ENCODE measurements at places on chromosomes 11 and 22.

- DNase-seq: no peak
Measured at GRCh38 chr11:110050201-110050506, 43.0 kb upstream of the ZC3H12C start.

- DNase-seq: peak; percentile 80
Measured at GRCh38 chr22:23829845-23830372, 8.9 kb downstream of the DERL3 start.

- DNase-seq: no peak
Measured at GRCh38 chr11:123159183-123159857, 35.7 kb downstream of the CLMP start.

- DNase-seq: peak; percentile 35
Measured at GRCh38 chr11:66068154-66068821, 1.8 kb upstream of the PACS1 start.

GRCh38 chr11:101180481-101180880 lies 50.9 kb upstream of the PGR start:
- DNase-seq: no peak

DNA sequence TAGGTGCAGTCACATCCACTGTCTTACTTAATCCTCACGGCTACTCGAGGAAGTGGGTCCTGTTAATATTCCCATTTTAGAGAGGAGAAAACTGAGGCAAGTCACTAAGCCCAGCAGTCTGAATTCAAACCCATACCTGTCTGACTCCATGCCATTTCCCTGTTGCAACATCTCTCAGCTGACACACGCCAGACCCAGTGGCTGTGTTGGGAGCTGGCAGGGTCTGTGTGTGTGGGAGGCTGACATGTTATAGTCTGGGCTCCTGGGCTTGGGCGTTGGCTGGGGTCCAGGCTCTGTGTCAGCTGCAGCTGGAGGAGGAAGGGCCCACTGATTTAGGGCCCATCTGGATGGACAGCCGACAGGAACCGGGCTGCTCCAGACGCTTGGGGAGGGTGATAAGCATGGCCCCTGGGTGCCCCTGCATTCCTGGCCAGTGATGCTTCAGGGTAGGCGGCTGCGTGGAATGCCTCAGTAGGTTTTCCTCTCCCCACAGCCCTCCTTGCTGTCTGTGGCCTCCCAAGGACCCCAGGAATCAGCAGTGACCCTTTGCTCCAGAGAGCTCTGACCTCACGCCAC lies 562.5 kb downstream of the MN1 start:
- DNase-seq: peak; percentile 100

- DNase-seq: peak; percentile 26
Measured at GRCh38 chr22:19892257-19892879, 37.7 kb upstream of the GNB1L start.

DNA sequence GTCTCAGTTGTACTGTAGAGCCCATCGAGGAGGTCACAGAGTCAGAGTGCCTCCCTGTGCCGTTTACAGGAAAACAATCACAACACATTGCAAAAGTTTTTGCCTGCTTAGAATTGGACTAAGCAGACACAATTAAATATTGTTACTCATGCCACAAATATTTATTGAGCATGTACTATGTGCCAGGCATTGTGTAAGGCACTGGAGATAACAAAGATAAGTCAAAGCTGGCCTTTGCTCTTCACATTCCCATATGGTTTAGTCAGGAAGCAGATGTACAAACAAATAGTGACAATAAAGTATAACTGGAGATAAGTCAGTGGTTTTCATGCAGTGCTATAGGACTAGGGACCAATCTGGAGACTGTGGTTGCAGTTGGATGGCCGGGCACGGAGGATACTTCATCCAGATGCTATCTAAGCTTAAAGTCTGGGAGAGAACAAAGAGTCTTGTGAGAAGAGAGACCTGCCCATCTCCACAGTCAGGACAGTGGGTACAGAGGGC lies 550.7 kb downstream of the INSC start:
- DNase-seq: peak; percentile 85

- peak; percentile 98 for DNase-seq
Measured at GRCh38 chr11:67033661-67034166, 10.8 kb downstream of the SYT12 start.

DNA sequence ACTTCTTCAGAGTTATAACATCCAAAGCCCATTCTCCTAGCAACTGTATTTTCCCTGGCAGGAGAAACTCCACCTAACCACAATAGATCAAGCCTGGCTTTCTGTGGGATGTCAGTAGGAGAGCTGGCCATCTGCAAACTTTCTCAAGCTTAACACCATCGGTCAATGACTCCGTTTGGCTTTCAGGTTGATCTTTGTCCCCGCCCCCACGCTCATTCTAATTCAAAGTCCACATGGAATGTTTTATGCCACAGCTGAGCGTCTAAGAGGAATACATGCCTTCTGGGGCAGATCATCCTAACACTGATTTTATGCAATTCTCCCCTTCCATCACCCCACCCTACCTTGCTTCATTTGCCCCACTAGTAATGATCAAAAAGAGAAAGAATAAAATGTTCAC lies 4.8 kb downstream of the GVQW3 start:
- DNase-seq: peak; percentile 68

DNA sequence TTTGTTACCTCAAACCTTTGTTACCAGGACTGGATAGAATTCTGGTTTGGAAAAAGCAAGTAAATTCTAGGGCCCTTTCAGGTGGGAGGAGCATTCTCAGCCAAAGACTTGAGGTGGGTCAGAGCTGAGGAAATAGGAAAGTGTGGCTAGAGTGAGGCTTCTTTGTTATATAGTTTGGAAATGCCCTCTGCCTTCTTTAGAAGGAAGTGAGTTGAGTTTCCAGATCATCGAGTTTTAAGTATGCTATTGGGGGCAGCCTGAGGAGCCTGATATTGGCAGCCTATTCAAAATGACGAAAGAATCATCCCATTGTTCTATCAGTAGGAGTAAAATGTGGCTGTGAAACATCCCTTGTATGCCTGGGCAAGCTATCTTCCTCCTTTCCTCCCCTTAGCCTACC lies 134.1 kb downstream of the ARHGAP42 start:
- no peak for DNase-seq

DNA sequence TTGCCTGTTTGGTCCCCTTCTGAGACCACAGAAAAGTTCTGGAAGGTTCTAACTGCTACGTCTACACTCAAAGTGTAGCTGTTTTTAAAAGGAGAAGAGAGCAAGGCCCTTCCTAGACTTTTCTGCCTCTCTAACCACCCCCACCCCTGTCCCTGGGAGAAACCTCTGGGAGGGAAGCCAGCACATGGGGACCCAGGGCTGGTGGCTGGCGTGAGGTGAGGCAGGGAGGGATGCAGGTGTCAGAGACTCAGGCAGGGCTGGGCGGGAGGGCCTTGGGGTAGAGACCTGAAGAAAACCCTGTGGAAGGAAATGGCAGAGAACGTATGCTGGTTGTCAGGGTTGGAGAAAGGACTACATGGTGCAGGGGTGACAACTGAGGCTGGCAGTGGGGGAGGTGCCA lies 26.7 kb downstream of the ARRB1 start:
- no peak for DNase-seq

GRCh38 chr11:85723088-85723487 lies 37.1 kb upstream of the CCDC89 start:
- no peak for DNase-seq

GRCh38 chr22:27918341-27919221 lies 475 bp downstream of the PITPNB start:
- DNase-seq: peak; percentile 49

DNA sequence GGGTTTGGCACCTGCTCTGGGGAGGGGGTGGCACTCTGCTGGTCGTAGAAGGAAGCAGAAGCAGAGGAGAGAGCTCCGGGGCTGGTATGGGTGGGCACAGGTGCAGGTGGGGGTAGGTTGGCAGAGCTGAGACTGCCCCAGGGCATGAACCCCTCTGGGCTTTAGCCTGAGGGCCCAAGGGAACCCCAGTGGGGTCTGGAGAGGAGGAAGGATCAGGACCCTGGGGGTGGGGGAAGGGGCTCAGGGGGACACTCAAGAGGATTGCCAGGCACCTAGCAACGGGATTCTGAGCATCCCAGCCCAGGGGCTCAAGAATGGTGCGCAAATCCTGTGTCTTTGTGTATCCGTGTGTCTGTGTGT lies 6.3 kb downstream of the ALDH3B2 start:
- no peak for DNase-seq

DNA sequence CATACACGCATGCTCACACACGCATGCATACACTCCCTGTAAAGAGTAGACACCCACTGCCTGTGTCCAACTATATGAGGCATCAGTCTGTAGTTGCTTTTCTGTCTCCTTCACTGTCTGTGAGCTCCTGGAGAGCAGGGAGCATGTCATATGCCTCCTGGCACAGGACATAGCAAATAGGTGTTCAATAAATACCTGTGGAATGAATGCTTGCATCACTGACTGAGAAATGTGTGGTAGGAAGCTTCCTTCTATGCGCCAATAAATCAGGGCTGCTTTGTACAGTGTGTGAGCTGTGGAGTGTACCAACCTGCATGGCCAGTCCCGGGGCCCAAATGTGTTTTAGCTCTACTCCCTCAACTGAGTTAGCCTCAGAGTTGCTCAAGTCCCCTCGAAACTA lies 37.2 kb upstream of the NAV2 start:
- DNase-seq: no peak

GRCh38 chr11:61912530-61912898 lies 4.9 kb downstream of the RAB3IL1 start:
- no peak for DNase-seq

GRCh38 chr11:129813231-129813791 lies 2.3 kb upstream of the TMEM45B start:
- DNase-seq: no peak

DNA sequence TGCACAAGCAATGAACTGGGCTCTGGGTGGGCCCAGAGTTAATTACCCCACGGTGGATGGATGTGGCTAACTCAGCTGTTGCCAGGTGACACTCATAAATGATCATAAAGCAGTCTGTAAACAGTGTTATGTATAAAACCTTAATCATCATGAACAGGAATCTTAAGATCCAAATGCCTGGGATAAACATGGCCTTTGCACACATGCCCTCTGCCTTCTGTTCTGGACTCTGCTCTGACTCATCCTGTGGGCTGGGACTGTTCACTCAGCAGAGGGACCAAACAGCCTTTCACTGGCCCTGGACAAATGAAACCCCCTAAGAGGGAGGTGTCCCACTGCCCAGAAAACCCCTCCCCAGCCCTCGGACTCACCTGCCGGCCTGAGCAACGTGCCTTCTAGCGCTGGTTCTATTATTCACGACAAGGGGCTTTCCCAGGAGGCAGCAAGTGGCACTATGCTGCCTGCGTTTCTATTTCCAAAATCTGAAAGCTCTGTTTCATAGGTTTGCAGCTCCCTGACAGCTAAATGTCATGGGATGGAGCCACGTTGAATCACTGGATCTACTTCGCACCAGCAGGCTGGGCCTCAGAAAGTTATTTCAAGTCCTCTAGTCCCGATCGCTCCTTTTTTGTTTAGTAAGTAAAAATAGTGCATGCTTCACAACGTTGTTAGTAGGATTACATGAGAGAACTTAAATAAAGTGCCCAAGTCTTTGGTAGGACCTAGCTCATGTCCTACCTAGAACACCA lies 53.0 kb downstream of the LARGE1 start:
- peak; percentile 14 for DNase-seq

- DNase-seq: no peak
Measured at GRCh38 chr22:46391486-46392136, 56.1 kb downstream of the TRMU start.

- DNase-seq: no peak
Measured at GRCh38 chr22:39024519-39025308, 3.8 kb downstream of the APOBEC3D start.

GRCh38 chr11:69351460-69351859 lies 57.5 kb downstream of the MYEOV start:
- peak; percentile 83 for DNase-seq

DNA sequence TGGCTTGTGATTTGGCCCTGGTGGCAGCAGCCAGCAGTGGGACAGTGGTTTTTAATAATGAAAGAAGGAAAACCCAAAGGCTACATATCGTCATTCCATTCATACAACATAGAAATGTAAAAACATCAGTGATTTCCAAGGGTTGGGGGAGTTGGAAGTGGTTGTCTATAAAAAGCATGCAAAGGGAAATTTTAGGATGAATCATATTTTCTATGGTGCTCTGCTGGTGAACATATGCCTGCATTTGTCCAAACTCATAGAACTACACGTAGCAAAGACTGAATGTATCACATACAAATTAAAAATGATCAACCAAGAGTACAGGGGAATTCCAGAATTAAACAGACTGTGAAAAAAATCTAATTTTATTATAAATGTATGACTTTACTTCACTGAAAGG lies 11.1 kb downstream of the OR5B3 start:
- no peak for DNase-seq

GRCh38 chr11:63622323-63622722 lies 8.1 kb upstream of the PLAAT3 start:
- DNase-seq: no peak

GRCh38 chr22:43526946-43527345 lies 115.1 kb downstream of the MPPED1 start:
- no peak for DNase-seq

GRCh38 chr22:26587991-26588613 lies 1.8 kb downstream of the TPST2 start:
- DNase-seq: peak; percentile 24

DNA sequence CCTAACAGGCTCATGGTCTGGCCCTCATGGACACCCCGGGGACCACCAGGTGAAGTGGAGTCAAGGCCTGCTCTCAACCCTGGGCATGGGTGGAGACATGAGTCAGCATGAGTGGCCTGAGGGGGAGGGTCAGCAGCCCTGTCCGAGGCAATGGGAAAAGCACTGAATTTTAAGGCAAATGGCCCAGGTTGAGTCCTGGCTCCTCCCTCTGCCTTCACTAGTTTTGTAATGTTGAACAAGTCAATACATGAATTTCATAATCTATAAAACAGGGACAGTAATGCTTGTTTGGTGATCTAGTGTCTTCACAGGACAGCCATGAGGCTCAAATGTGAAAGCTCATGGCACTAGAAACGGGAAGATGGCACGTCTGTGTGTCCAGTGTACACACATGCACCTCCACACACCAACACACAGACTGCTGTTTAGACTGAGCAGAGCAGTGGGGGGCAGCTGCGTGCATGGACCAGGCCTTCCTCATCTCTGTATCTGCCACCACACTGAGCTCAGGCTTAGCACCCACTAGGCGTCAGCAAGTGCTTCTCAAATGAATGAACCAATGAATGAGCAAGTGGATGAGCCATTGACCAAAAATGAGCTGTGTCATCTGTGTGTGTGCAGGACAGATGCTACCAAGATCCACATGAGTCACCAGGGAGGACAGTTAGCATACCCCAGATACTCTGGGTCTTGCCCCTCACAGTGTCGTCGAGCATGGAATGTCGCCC lies 63.4 kb downstream of the NRXN2 start:
- peak; percentile 84 for DNase-seq

DNA sequence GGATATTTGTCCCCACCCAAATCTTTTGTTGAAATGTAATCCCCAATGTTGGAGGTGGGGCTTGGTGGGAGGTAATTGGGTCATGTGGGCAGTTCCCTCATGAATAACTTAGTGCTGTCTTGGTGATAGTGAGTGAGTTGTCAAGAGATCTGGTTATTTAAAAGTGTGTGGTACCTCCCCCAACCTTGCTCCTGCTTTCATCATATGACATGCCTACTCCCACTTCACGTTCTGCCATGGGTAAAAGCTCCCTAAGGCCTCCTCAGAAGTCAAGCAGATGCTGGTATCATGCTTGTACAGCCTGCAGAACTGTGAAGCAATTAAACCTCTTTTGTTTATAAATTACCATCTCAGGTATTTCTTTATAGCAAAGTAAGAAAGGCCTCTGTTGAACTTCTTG lies 30.6 kb downstream of the AAMDC start:
- DNase-seq: no peak

GRCh38 chr22:36856121-36856791 lies 4.5 kb upstream of the NCF4 start:
- DNase-seq: peak; percentile 59

GRCh38 chr11:37804666-37805065 lies 1206.6 kb upstream of the RAG2 start:
- DNase-seq: no peak

GRCh38 chr22:23156286-23156685 lies 11.0 kb downstream of the RAB36 start:
- DNase-seq: no peak

All from astrocyte (in vitro differentiated cells and primary cell).